ENCODE measurements at places on chromosomes 4 and X.

DNA sequence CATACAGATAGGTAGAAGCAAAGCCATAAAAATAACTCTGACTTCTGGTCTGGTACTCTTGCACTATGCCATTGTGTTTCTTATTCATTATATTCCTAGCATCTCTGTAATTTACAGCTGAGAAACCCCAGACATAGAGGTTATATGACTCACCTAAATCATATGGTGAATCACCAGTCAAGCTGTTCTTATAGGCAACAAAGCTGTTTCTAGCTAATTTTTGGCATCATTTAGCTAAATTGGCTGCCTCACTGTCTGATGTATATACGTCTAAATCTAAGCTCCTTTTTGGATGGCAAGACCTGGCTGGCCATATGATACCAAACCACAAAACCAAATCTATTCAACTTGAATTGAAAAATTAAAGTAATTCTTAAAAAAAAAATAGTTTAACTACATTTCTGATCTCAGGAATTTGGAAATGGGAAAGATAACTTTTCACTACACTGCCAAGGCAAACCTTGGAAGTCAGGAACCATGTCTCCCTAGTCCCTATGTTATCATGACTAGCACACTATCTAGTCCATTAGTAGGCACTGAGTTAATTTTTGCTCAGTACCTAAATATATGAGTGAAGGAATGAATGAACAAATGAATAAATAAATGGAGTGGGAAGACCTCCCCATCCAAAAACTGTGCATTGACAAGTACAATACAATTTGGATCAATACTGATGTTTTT lies 41.3 kb upstream of the STAG2 start:
- DNase-seq, result no peak

GRCh38 chr4:163200727-163201349 lies 34.1 kb upstream of the NAF1 start:
- no peak for DNase-seq

GRCh38 chr4:176054942-176055341 lies 10.7 kb upstream of the WDR17 start:
- DNase-seq, result peak; percentile 20

GRCh38 chr4:96193061-96193460 lies 353.2 kb downstream of the PDHA2 start:
- DNase-seq, result no peak

DNA sequence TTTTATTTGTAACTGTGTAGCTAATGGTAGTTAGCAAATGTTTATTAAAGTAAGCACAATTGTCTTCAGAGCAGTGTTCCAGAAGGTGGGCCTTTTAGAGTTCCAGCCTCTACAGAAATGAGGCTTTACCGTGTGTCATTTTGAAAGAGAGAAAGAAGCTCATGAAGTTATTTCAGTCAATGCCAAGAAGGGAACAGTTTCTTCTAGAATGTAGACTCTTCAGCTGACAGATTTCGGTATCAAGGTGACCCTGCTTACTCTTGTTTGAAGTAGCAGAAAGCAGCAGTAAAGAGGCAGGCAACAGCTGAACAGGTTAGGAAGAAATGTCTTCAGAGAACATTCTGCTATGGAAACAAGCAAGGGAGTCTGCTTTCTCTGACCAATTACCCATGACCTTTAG lies 93.6 kb downstream of the TASL start:
- DNase-seq, result no peak

DNA sequence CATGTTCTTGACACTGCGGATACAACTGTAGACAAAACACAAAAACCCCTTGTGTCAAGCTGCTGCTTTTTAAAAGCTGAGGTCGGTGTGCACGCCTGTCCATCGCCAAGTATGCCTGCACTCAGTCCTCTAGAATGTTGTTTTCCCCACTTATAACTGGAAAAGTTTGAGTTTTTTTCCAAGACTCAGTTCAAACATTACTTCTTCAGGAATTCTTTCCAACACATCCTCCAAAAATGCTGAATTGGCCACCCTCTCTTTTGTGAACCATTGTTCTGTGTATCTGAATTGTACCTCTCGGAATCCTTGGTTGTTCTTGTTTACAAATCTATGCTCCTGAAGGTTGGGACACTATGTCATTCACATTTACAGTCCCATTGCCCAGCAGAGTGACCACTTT lies 94.6 kb downstream of the REELD1 start:
- no peak for DNase-seq

GRCh38 chr4:55173580-55173979 lies 48.2 kb upstream of the KDR start:
- no peak for DNase-seq

- no peak for DNase-seq
Measured at GRCh38 chr4:112130906-112131305, 14.3 kb upstream of the FAM241A start.

DNA sequence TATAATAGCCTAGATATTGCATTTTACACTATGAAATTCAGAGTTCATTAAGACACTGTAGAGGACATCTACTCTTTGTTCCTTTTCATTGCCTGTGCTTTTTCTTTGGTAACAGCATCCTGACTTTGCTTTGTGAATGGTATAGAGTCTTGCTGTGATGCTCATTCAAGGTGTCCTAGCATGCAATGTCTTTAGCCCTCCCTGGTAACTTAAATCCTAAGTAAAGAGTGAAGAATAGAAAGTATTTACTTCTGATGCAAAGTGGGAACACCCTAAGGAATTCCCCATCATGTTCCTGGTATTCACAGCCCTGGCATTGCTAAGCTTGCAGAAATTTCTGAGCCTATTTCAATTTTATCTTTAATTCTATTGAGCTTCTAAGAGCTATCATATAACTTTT lies 400.1 kb downstream of the FAT4 start:
- DNase-seq, result no peak

DNA sequence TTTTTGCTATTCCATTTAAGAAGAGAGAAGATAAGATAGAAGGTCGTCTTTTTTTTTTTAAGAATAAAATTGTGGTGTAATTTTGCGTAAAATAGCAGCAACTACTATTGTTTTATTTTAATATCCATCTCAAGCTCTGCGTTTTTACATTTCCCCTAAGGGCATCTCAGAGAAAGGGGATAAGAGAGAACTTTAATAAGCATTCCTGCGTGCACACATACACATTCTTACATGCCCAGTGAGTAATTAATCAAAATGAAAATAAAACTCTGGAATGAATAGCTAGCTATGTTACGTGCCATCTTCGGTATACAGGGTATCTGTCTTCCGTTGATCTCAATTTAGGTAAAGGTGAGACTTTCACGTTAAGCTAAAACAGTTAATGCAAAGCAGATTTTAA lies 200.3 kb upstream of the TENM3 start:
- no peak for DNase-seq

- no peak for DNase-seq
Measured at GRCh38 chr4:2914256-2915126, 48.7 kb downstream of the NOP14 start.

- DNase-seq, result no peak
Measured at GRCh38 chr4:152050106-152050505, 289.3 kb upstream of the GATB start.

DNA sequence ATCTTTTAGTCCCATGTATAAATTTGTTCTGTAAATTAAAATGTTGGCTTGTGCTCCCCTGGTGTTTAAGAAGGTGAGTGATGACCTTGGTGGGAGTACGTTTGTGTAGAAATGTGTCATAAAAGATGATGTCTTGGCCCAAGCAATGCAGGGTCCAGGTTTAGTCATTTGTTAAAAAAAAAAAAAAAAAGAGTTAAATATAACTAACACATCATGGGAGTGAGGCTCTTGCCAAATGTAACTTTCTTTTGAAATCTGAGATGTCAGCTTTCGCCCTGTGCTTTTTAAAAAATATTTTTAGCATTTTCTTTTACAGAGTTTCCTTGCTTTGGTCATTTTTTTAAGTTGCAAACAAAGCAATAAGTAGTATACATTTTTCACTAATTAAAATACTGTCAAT lies 135.6 kb downstream of the FBXO8 start:
- DNase-seq, result no peak

GRCh38 chr4:123501733-123502132 lies 105.1 kb downstream of the SPRY1 start:
- DNase-seq, result no peak

- DNase-seq, result no peak
Measured at GRCh38 chrX:39998636-39999406, 98.9 kb downstream of the BCOR start.

DNA sequence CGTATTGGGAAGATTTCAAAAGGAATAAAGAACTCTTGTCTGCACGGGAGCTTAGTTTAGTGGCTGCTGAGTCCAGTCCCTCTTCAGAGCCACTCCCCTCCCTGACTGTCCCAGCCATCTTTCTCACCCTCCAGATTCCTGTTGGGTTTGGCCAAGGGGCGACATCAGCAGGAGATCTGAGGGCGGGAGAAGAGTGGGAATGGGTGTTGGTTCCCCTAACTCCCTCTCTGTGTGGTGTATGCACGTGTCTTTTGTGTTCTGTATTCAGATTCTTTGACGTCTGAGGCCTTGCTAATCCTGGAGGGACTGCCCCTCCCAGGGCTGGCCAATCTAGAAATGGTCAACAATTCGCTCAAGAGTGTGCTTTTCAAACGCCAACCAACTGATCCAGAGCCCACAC lies 37.4 kb downstream of the CYTL1 start:
- DNase-seq, result no peak

DNA sequence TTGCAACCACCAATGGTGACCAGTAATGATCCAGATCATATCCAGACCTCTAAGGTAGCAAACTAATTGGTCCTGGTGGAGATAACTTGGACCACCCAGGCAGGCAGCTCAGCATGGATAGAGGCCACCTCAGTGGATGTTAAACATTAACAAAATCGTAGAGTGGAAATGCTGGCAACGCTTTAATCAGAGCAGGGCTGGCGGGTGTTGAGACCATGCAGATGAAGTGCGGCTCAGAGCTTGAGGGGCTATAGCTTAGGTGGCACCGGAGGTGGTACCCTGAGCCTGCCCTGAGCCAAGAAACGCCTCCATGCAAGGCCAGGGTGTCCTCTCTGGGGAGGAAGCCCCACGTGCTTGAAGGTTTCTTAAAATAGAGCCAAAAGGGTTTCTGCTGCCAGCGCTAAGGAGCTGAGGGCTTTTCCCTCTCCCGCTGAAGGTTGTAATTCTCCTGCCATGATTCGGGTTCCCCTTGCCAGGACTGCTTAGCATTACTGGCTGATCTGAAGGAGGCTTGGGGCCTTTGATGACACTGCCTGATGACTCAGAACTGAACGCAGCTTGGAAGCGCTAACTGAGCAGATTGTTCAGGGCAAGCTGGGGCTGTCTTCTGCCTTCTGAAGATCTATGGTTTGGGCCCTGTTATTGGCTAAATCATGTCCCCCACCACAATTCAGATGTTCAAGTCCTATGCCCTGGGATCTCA lies 177.8 kb upstream of the ATP6AP2 start:
- no peak for DNase-seq

GRCh38 chr4:132284910-132285426 lies 864.1 kb upstream of the PCDH10 start:
- no peak for DNase-seq

GRCh38 chrX:46628460-46629371 lies 55.2 kb downstream of the CHST7 start:
- peak; percentile 58 for DNase-seq

GRCh38 chr4:111066887-111067286 lies 444.0 kb upstream of the PITX2 start:
- no peak for DNase-seq

- DNase-seq, result no peak
Measured at GRCh38 chr4:180153587-180153986, 2089.6 kb upstream of the TENM3 start.

GRCh38 chr4:39976141-39976944 lies 1.4 kb downstream of the PDS5A start:
- DNase-seq, result peak; percentile 84

DNA sequence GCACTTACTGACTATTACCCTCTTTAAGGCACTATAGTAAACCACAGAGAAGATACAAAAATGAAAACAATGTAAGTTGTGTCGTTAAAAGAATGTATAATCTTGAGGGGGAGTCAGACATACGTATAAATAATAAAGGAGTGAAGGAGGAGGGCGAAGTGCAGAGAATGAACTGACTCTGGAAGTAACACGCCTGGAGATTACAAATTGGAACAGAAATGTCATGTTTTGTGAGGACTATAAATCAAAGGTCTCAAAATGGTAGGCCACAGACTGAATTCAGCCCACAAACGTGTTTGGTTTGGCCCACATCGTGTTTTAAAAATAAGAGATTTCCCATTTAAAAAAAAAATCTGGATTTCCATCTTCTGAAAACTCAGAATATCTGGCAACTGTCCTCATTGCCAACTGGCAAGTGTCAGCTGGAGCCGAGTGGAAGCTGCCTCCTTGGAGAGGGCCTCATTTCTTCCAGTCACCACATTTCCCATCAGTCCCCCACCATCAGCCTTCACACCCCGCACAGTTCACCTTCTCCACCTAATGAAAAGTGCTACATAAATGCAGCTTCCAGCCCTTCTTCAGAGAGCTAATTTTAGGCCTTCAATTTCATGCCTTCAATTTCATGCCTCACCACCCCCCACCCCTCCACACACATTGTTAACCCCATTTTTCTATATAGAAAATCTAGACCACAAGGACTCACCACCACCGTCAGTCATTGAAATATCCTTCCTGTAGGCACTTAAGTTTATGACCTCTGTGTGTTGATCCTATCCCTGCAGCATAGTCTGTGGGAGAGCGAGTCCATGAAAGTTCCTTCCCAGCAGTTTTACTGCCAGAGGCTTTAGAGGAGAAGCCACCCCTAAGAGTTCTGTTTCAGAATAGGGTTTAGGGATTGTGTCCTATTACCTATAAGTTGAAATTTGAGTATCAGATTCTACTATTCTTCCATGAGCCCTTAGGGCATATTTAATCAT lies 32.0 kb upstream of the COL25A1 start:
- DNase-seq, result no peak

DNA sequence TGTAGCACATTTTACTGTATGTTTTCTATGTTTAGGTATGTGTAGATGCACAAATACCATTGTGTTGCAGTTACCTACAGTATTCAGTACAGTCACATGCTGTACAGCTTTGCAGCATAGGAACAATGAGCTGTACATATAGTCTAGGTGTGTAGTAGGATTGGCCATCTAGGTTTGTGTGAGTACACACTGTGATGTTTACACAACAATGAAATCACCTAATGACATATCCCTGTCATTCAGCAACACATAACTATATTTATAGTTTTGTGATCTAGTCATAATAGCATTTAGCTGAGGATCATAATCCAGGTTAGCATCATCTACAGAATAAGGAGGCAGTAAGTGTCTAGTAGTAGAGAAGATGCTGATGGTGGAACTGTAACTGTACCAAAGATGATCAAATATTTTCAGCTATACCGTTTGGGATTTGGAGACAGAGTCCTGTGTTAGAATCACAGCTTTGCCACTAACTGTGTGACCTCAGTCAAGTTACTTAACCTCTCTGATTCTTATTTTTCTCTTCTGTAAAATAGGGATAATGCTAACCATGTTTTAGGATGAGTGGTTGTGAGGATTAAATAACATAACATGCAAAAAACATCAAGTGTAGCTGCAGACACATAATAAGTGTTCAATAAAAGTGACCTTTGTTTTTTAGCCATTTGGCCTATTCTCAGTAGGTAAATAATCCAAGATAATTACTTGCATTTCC lies 73.3 kb downstream of the LIMCH1 start:
- DNase-seq, result no peak

GRCh38 chrX:22196149-22196548 lies 76.6 kb upstream of the CBLL2 start:
- no peak for DNase-seq

- DNase-seq, result no peak
Measured at GRCh38 chr4:121597346-121597934, 99.3 kb downstream of the ANXA5 start.

GRCh38 chrX:150688911-150689451 lies 4.2 kb upstream of the MTMR1 start:
- DNase-seq, result no peak

- DNase-seq, result no peak
Measured at GRCh38 chrX:120697053-120697452, 67.2 kb upstream of the C1GALT1C1 start.

Data from B cell (primary cell).